ENCODE measurements at places on chromosomes 1 and 21. TPM values are rescaled to one million over a fixed set of nuclear protein-coding genes. Genes with fewer than 3 reads are reported as not detected.

PLA2G2A gene
- total RNA-seq, result not detected

HSF2BP gene
- total RNA-seq, result under 0.01 TPM

DNA sequence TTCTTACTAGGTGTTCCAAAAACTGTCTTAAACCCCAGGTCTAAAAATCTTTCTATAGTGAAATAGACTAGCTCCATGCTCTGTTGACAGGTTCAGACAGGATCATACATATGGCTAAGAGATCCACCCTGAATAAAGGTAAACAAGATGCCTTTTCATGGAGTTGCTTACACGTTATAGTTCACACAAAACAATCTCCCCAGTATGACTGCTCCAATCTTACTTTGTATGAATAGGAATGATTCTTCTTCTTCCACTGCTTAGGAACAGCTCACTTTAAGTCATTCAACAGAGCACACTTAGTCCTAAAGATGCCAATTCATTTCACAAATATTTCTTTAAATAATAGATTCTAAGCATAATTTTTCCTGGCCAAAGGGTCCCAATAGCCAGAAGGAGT, 16.0 kb downstream of the ELK4 start:
- no peak for DNase-seq

- DNase-seq, result peak; percentile 67
Measured at GRCh38 chr1:8848663-8849386, 29.7 kb downstream of the ENO1 start.

PTPRF gene
- 1.9 TPM for total RNA-seq

DNA sequence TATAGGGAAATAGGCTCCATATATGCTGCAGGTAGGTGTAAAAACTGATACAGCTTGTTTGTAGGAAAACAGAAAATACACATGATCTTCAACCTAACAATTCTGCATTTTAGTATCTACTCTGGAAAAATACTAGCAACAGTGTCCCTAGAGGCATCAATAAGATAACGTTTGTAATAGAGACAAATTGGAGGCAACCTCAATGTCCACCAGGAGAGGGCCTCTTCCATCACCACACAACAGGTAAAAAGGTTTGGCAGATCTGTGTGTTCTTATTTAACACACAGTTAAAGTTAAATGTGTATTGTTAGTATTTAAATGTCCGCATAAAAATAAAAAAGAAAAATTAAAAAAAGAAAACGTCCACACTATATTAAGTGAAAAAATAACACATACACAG, 5.4 kb downstream of the EIF2D start:
- no peak for DNase-seq

- DNase-seq, result peak; percentile 96
Measured at GRCh38 chr1:186680245-186681061, at the start of gene PTGS2. Gene PTGS2 (minus strand): TSS chr1:186680423. CDS start chr1:186680290, 133 bp downstream.

KRTAP19-1 gene
- total RNA-seq, result not detected

CTSE gene
- under 0.01 TPM for total RNA-seq

MYOM3 gene
- not detected for total RNA-seq

- peak; percentile 83 for DNase-seq
Measured at GRCh38 chr1:39657923-39658485, 13.9 kb downstream of the NT5C1A start.

MROH9 gene
- total RNA-seq, result not detected

- no peak for DNase-seq
Measured at GRCh38 chr1:53781654-53782053, 42.7 kb upstream of the GLIS1 start.

DNA sequence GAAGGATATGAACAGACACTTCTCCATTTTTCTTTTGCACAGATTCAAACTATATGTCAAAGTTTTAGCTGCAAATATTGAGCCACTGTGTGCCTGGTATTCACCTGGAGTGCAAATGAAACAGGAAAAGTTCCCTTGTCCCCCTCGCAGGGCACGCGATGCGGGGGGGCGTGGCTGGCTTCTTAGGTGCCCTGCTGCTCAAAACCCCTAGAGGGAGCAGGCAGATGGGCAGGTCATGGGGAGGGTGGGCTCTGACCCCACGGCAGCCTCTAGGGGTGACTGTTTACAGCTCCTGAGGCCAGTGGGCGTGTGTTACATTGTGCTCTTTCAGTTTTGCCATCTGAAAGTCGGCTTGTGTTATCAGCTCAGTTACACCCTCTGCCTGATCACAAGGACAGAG, 931.2 kb upstream of the B3GALT2 start:
- no peak for DNase-seq

DNA sequence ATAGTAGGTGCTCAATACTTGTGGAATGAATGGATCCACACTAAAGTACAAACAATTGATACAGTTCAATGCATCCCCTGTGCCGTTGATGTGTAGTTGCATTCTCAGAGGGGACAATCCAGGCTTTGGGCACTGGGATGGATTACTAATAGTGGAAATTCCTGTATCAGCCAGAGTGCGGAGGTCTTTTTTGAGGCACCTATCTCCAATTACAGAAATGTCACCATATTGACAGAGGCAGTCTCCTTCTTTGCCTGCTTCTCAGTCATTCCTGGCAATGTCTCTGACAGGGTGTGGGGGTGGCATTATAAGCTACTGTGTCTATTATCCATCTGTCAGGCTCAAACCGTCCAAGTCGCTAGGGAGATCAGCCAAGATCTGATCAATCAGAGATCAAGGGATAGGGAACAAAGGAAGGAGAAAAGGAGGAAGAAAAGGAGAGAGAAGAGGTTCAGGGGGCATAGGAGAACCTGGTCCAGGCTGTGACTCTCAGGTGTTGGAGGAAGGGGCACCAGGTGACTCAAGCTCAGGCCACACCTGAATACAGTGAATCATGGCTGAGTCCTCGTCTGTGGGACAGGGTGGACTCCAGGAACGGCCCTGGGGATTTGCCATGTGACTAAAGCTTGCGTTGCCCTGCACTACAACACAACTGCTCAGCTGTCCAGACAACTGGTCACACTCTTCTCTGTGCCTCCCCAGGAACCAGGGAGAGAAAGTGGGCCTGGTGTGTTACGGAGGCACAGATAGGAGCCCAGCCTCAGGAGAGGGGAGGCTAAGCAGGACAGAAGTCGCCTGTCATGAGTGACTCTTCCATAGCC, 3.4 kb upstream of the LAMB3 start:
- DNase-seq, result no peak

FCMR gene
- 15.1 TPM for total RNA-seq

- DNase-seq, result no peak
Measured at GRCh38 chr1:151846686-151847237, 6.8 kb downstream of the THEM5 start.

TMOD4 gene
- under 0.01 TPM for total RNA-seq

DNA sequence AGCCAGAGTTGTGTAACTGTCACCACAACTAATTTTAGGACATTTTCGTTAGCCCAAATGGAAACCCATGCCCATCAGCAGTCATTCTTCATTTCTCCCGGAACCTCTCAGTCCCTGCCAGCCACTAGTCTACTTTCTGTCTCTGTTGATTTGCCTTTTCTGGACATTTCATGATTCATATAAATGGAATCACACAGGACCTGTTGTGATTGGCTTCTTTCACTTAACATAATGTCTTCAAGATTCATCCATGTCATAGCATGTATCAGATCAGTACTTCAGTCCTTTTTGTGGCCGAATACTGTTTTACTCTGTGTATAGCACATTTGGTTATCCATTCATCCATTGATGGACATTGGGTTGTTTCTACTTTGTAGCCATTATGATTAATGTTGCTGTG, 7.1 kb downstream of the SLC66A1 start:
- DNase-seq, result no peak

AKNAD1 gene
- total RNA-seq, result 0.81 TPM

- DNase-seq, result no peak
Measured at GRCh38 chr1:58466630-58467241, 79.8 kb downstream of the OMA1 start.

HEYL gene
- 1.6 TPM for total RNA-seq

DNA sequence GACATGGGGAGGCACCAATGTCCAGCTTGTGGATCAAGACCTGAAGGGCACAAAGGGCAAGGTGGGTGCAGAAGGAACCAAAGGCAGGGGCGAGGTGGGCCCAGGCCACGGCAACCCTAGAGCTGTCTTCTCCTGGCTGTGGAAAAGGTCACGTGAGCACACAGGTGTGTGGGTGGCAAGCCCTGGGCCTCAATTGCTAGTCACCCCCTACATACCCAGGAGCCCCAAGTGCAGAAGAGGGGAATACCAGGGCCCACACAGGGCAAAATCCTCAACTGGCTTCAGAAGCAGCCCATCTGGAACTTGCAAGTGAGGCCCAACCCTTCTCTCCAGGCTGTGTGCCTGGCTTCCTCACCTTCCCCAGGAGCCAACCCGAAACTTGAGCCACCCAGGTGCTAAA, 25.6 kb downstream of the ZBTB17 start:
- no peak for DNase-seq

DNA sequence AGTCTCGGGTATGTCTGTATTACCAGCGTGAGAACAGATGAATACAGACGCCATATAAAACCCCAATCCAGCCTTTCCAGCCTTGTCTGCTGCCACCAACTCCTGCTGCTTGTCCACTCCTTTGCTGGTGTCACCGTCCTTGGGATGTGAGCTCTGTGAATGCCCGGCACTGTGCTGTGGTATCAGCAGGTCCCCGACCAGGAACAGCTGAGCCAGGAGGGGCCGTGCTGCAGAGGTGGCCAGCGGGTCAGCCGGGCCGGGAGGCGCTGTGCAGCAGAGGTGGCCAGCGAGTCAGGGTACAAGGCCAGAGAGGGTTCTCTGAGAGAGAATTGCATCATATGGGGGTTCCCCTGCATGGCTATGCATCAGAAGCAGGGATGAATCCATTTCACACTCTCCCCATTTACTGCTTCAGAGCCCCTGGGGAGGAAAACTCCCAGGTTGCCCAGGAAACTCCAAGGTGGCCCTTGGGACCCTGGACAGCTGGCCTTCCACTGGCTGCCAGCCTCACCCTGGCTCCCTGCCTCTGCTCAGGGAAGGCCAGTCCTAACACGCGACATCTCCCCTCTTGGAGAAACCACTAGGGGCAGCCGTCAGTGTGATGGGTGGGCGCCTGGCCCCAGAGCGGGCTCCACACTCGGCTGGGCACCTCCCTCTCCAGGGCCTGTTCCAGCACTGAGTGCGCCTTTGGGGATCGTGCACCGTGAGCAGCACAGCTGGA, 122.4 kb upstream of the COL6A1 start:
- no peak for DNase-seq
